ENCODE measurements at places on chromosomes 5 and 9.

DNA sequence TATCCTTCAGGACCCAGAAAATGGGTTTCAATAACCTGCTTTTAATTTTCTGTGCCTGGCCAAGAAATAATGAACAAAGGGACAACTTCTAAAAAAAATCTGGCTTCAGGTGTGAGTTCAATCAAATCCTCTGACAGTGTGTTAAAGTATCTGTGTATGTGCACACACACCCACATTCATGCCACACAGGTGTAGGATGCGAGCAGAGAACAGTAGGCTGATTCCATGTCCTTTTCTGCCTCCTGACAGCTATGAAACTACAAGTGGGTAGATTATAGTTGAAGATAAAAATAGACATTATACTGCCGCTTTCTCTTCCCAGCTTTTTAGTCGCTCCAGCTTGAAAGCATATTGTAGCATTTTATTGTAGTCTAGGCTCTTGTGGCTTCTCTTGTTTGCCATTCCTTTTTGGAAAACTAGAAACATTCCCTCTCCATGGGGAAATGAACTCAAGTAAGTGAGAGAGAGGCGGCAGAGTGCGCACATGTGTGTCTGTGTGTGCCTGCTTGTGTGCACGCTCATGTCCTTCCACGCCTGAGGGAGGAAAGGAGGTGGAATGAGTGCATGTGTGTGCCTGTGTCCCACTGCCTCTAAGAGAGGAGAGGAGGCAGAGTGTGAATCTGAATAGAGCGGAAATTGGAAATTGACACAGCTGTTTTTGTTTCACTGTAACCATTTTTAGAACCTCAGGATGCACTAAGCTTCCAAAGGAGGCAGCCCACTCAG is 273.0 kb downstream of the ELAVL2 start:
- no peak for DNase-seq

DNA sequence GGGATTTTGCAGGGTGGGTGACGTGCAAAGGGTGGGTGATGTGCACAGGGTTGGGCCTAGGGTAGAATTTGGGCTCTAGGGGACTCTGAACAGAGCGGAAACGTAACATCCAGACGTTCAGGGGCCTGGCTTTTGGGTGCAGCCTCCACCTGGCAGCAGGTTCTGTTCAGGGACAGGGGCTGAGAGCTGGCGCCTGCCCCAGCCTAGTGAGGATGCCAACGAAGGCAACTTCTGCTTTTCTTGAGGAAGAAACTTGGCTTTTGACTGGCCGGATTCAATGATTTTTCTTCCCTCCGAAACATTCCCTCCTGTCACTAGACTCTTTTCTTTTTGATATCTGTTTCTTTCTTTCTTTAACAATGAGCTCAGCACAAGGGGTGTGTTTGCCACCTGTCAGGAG is 38.6 kb upstream of the SLC6A19 start:
- no peak for DNase-seq

- DNase-seq: no peak
These were observed 77.7 kb downstream of the FOXD1 start for GRCh38 chr5:73370640-73371583.

DNA sequence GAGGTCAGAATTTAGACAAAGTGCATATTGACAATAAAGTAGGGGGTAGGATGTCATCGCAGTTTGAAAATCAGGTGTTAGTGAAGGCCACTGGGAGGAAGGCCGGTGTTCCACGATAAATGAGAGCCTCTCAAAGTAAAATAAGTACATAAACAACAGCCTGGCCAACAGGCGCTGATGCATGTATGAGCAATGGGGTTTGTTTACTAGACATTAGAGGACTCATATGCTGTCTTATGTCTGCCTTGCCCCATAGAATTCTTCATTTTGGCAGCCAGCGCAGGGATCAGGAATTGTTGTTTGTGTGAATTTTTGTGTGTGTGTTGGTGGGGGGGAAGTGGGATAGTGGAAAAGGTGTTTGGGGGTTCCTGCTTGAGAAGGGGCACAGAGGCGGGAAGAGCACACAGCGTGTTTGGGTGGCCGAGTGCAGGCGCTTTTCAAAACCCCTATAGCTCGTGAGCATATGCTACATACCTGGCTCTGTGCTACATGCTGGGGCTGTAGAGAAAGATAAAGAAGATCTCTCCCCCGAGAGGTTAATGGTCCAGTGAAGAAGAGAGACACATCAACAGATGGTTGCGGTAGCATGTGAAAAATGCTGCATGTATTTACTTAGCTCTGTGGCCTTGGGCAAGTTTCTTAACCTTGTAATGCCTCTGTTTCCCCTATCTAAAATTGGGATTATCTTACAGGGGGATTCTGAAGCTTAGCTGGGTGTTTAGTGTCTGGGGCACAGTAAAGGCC is 11.5 kb downstream of the SNX30 start:
- DNase-seq: no peak

DNA sequence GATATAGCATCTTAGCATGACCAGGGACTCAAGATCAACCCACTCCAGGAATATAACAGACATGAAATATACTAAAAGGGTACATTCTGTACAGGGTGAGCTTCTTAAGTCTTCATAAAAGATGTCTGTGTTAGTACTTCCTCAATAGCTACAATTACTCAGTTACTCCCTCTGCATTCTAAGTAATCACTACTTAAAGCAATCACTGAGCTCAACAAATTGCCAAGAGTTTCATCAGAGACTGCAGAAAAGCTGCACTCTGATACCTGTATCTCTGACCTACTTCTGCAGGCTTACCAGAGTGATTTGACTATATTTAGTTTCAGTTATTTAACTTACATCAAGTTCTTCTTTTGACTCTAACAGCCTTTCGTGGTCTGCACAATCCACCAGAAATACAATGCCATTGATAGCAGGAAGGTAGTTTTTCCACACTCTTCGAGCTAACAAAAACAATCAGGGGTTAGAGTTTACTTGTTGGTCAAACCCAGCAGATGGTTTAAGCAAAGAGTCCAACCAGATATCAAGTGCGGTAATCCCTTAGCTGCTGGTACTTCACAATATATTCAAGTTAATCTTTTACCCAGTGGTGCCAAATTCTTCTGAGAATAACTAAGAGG is 23.3 kb downstream of the SAR1B start:
- no peak for DNase-seq

- no peak for DNase-seq
These were observed 686.7 kb downstream of the CDH18 start for GRCh38 chr5:19301271-19301670.

GRCh38 chr5:34576891-34577666 is 79.0 kb upstream of the RAI14 start:
- DNase-seq: no peak

DNA sequence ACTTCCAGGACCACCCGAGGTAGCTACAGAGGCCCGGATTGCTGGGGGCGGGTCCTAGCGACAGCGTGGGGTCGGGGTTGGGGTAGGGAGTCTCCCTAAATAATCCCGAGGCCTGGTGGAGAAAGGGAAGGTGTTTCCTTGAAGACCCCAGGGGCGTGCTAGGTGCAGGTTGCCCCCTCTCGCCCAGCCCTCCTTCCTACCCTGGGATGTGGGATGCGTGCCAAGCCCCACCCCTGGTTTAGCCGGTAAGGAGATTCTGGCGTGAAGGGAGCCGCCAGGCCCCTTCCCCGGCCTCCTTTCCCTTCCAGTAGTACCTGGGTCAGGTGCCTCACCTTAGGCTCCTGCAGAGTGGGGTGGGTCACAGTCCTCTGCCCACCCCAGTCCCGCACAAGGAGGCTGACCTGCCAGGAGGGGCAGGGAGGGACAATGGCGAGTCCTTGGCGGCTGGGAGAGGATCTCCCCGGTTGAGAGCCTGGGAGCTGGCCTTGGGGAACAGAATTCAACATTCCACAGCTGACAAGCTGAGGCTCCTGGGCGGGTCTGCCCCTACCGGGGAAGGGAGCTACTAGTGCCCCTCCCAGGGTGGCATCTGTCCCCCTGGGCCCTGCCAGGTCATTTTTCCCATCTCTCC is 674 bp downstream of the TSPAN17 start:
- DNase-seq: no peak

Data from SIG-M5 (cell line).